ENCODE measurements at places on chromosomes 2 and 18.
A peak's percentile ranks its signal among the peaks of the same experiment; 100 is the strongest.

DNA sequence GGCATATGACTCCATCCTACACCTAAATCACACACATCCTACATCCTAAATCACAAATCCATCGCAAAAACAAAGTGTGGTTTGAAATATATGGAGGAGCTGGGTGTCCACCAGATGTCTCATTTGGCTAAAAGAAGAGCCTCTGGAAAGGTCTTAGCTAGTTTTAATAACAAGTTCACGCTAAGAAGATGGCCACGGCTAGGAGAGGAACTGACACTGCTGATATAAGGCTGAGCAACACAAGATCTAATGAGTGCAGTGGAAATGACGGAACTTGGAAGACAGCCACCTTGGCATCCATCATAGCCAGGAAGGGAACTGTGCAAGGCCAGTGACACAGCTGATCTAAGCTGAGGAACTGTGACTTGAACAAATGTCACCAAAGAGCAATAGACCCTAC is 60.0 kb upstream of the AGAP1 start:
- H3K4me3 ChIP-seq, result no peak overlapping the region
- no peak for DNase-seq
- H3K27me3 ChIP-seq, result no peaks in the 10 kb centered on the region
- H3K4me1 ChIP-seq, result no peaks in the 10 kb centered on the region
- H3K36me3 ChIP-seq, result no peaks in the 10 kb centered on the region

DNA sequence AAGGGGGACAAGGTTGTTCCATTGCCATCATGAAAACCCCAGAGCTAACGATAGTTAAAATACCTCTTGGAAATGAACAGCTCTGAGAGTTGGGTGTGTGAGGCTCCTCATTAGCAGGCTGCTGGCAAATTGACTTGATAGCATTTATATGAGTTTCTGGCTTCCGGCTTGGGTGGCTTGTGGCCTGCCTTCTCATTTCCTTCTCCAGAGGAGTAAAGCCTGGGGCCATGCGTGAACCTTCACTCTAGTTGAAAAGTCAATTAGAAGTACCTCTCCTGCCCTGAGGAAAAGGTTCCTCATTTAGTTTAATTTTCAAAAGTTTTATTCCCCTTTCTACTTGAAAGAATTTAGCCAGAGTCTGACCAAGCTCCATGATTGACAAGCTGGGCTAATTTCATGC is 67.1 kb downstream of the MGAT5 start:
- no peak for DNase-seq
- peak overlapping the region; percentile 65 for H3K27ac ChIP-seq
- H3K4me1 ChIP-seq, result peaks cover 90% of the 10 kb centered on the region

GRCh38 chr2:109560265-109560664 is 53.5 kb downstream of the SEPTIN10 start:
- no peaks in the 10 kb centered on the region for H3K4me1 ChIP-seq
- no peak overlapping the region for H3K4me3 ChIP-seq
- DNase-seq, result no peak
- peaks cover 5% of the 10 kb centered on the region for H3K27me3 ChIP-seq
- no peaks in the 10 kb centered on the region for H3K36me3 ChIP-seq

GRCh38 chr2:162524192-162524591 is 180.3 kb downstream of the GCA start:
- no peak for DNase-seq
- H3K4me1 ChIP-seq, result no peaks in the 10 kb centered on the region
- no peak overlapping the region for H3K4me3 ChIP-seq
- no peaks in the 10 kb centered on the region for H3K36me3 ChIP-seq
- no peak overlapping the region for H3K27ac ChIP-seq
- H3K27me3 ChIP-seq, result no peaks in the 10 kb centered on the region

DNA sequence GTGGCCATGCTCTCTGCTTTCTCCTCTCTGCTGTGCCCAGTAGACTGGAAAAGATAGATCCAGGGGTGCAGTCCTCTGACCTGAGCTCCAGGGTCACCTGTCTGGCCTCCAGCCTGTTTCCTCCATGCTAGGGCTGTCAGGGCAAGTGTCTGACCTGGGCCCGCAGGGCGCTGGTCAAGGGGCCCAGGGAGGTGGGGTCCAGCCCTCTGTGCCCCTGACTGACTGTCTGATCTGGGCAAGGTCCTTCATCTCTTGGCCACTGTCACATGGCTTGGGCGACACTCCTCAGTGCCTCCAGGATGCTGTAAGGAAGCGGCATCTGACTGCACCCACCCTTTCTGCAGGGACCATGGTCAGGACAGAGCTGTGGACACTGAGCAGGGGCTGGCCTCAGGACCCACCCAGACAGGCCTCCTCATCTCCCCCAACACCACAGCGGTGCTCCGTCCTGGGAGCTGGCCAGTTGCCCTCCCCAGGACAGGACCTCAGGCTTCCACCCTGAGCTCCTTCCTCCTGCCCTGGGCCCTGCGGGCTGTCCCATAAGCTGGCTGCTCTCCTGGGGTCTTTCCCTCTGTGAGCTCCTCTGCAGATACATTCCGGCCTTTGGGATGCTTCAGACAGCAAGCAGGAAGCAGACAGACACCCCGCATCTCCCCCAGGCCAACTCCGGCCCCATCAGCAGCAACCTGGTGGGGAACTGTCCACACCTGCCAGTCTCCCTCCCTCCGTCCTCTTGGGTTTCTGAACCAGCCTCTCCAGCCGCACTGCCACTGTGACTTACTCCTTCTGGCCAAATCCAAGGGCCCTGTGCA is 21.2 kb upstream of the ALPI start:
- no peak overlapping the region for H3K27ac ChIP-seq
- no peak overlapping the region for H3K4me3 ChIP-seq
- no peaks in the 10 kb centered on the region for H3K36me3 ChIP-seq
- no peak for DNase-seq

Measured in activated B cell treated with CpG ODN at 0.5 μM for 24 hours (primary cell).